ENCODE measurements at places on chromosomes 13 and 19. TPM values are rescaled to one million over a fixed set of nuclear protein-coding genes. Genes with fewer than 3 reads are reported as not detected.
A peak's percentile ranks its signal among the peaks of the same experiment; 100 is the strongest.

FLT3 gene
- not detected for total RNA-seq

ADM5 gene
- total RNA-seq: 3.2 TPM

IFNL1 gene
- not detected for total RNA-seq

ALOX5AP gene
- not detected for total RNA-seq

KLK12 gene
- not detected for total RNA-seq

SPRY2 gene
- 11.2 TPM for total RNA-seq

ZNF709 gene
- total RNA-seq: not detected

TIMM44 gene
- total RNA-seq: 135 TPM

POU2F2 gene
- total RNA-seq: not detected

ADGRE3 gene
- total RNA-seq: not detected

ADGRE1 gene
- total RNA-seq: not detected

FCER2 gene
- not detected for total RNA-seq

PLVAP gene
- not detected for total RNA-seq

ZNF583 gene
- 6.4 TPM for total RNA-seq

MYH14 gene
- total RNA-seq: 3.0 TPM

BEST2 gene
- not detected for total RNA-seq

CGB3 gene
- not detected for total RNA-seq

ZNF234 gene
- total RNA-seq: 8.5 TPM

GRCh38 chr19:50939596-50939995 is 13.2 kb downstream of the KLK5 start:
- DNase-seq: no peak

DNA sequence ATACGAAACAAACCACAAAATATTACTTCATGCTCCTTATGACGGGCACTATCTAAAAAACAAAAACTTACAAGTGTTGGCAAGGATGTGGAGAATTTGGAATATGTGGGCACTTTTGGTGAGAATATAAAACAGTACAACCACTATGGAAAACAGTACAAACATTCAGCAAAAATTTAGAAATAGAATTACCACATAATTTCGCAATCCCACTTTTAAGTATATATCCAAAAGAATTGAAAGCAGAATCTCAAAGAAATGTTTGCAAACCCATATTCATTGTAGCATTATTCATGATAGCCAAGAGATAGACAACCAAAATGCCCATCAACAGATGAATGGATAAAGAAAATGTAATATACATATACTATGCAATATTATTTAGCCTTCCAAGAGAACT is 1173.7 kb upstream of the PRR20A start:
- no peak for DNase-seq

DNA sequence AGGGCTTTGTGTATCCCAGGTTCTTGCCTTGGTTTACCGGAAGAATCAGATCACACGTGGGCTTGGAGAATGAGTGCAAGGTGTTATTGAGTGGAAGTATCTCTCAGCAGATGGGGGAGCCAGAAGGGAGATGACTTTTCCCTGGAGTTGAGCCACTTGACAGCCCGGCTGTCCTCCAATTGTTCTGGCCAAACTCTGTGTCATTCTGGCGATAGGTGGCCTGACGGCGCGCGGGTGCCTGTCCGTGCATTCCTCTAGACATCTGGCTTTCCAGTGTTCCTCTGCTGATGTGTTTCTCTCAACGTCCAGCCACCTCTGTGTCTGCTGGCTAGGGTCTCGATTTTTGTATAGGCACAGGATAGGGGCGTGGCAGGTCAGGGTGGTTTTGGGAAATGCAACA is 181.9 kb downstream of the SHISA2 start:
- no peak for DNase-seq

- peak; percentile 12 for DNase-seq
Observed at GRCh38 chr19:37654629-37655300, 500 bp downstream of the ZFP30 start.

GRCh38 chr19:47350630-47351029 is 1.5 kb downstream of the DHX34 start:
- no peak for DNase-seq

- no peak for DNase-seq
Observed at GRCh38 chr19:32269831-32270230, 75.6 kb upstream of the ZNF507 start.

GRCh38 chr19:49858088-49858985 is 7.4 kb downstream of the PTOV1 start:
- DNase-seq: no peak

- no peak for DNase-seq
Observed at GRCh38 chr19:16113727-16114126, 2.0 kb downstream of the RAB8A start.

DNA sequence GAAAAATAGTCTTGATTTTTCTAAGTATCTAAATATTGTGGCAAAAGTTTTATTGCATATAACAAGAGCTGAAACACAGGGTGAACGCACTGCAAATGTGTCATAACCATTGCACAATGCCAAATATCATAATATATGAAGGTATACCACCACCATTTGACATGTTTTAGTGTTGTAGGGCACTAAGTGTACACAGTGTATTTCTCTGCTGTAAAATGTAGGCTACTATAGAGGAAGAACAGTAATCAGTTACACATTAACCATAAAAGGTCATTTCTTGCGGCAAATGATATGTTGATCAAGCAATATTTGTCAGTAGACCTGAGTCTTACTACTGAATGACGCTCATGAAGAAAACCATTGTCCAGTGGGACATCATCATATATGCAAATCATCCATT is 18.3 kb upstream of the KLF5 start:
- no peak for DNase-seq

DNA sequence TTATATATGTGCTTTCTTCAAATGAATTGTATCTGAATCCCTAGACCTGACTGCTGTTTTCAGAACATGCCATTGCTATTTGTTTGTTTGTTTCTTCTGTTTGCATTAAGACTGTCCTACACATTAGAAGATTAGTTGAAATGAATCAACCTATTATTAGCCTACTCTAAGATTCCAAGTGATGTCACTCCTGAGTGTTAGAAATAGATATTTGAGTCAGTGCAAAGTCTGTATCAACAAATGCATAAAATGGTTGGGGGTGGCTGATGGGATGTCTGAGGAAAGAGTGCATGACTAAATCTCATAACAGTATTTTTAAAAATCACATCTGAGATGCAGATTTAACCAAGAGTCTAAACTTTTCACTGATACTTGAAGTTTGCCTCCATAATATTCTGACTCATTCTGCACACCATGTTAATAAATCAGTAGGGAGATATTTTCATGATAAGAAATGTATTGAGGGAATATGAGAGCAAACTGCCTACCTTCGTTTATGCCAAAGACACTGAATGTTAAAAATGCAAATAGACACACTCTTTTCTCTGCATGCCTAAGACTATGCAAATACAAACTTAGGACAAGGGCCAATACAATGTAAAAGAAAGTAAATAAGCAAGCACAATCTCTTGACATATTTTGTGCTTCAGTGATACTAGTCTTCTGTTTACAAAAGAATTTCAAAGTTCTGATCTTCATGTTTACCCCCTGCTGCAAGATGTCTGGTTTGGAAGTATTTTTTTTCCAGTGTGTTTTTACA is 253.3 kb downstream of the LIG4 start:
- DNase-seq: no peak

- DNase-seq: no peak
Observed at GRCh38 chr13:102606537-102607309, 9.9 kb downstream of the TPP2 start.

- DNase-seq: no peak
Observed at GRCh38 chr19:29292562-29292961, 79.6 kb upstream of the UQCRFS1 start.

DNA sequence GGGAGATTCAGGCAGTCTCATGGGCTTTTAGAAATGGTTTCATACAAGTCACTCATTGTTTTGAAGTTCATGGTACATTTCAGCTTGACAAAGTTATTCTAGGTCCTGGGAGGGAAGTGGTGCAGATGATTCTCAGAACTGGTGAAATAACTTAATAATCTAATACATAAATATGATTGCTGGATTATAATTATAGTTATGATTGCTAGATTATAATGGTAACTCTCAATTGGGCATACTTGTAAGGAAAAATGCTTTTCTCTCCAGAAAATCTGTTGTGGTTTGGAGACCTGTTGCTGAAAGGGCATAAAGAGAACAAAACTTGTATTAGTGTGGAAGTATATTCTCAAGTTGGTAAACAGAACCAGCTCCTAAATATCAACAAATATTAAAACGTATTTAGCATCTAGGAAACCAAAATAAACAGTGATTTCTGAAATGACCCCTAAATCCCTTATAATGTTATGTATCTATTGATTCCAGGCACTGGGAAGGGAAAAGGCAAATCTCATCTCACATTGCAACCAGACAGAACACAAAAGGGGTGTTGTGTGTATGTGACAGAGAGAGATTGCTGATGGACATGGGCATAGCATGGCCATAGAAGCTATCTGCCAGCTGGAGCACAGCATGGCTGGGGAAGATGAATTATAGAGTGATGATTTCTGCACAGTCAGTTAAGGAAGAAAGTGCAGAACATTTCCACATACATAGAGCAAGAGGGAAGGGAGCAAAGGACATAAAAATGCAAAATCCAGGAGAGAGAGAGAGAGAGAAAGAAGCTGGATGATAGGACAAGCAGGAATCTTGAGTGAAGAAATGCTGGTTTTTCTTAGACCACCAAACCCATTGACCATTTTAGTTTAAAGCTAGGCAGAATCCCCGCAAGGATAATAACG is 87.1 kb upstream of the FRY start:
- no peak for DNase-seq

DNA sequence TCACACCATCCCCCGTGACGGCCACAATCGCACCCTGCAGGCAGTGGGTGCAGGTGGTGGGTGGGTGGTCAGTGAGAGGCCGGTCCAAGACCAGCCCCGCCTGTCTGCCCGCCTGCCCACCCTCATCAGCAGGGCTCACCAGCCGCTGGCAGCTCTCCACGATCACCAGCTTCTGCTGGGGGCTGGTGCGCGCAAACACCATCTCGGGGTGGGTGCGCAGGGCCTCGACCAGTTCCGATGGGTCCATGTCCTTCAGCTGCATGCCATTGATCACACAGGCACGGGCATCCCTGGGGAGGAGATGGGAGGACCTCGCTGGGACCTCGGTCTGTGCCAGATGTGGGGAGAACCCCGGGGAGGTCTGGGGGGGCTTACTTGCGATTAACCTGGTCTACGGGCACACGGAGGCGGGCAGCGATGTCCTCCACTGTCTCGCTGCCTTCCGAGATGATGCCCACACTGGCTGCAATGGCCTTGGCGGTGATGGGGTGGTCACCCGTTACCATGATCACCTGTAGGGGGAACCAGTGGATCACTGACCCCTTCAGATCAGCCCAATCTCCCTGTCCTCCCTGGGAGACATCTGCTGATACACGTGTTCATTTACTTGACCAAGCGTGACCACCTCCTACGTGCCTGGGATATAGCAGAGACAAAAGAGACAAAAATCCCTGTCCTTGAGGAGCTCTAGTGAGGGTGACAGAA is 8.0 kb downstream of the ATP4A start:
- DNase-seq: peak; percentile 21

- DNase-seq: no peak
Observed at GRCh38 chr13:110232756-110233155, 74.2 kb downstream of the COL4A1 start.

DNA sequence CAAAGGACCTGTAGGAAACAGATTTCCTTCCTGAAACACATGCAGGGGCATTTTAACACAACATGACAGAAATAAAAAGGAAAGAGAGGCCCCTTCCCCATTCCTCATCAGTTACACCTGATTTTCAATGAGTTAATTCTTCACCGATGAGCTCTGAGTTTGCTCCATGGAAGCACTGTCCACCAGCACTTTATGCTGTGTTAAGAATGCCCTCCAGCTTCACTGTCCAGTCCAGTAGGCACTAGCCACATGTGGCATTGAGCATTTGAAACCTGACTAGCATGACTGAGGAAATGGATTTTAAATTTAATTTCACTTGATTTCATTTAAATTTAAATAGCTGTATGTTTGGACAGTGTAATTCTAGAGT is 217.2 kb upstream of the SLC10A2 start:
- no peak for DNase-seq

- peak; percentile 49 for DNase-seq
Observed at GRCh38 chr19:3047496-3048189, 14.7 kb downstream of the TLE5 start.

- no peak for DNase-seq
Observed at GRCh38 chr13:98143601-98144026, 720 bp downstream of the FARP1 start.

DNA sequence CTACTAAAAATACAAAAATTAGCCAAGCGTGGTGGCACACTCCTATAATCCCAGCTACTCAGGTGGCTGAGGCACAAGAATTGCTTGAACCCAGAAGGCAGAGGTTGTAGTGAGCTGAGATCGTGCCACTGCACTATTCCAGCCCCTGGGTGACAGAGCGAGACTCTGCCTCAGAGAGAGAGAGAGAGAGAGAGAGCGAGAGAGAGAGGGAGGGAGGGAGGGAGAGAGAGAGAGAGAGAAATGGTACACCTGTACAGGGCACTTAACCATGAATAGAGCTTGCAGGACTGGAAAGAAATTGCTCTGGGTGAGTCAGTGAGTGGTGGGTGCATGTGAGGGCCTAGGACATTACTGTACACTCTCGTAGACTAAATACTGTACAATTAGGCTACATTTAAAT is 40.5 kb upstream of the SLC7A9 start:
- no peak for DNase-seq

DNA sequence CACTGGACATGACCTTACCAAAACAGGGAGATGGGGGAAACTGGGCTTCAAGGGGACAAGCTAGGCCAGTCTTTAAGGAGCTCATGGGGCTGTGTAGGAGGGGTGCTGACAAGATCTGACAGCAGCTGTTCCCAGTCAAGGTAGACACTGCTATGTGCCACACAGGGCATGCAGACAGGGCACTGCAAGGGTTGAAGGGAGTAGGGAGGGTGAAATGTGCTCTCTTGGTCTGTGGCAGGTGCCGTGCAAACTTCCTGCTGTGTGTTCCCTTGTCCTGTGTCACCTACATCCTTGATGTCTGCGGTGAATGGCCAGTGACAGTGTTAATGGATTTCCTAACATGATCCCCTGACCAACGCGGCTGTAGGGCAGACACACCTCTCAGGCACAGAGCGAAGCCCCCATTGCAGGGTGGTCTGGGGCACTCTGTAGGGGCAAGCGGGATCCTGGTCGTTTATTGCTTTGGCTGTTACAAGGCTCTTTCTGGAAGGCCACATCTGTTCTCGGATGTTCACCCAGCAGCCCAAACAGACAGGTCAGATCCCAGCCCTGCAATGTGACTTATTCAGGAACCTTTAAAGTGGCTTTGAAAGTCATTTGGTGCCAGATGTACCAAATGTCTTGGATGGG is 199.5 kb upstream of the ZNF536 start:
- no peak for DNase-seq

GRCh38 chr13:51765142-51765515 is 38.8 kb downstream of the DHRS12 start:
- no peak for DNase-seq

- no peak for DNase-seq
Observed at GRCh38 chr13:41013835-41014234, 5.3 kb downstream of the ELF1 start.

- DNase-seq: no peak
Observed at GRCh38 chr13:111877906-111878305, 189.0 kb upstream of the SOX1 start.

- no peak for DNase-seq
Observed at GRCh38 chr19:44111910-44112463, 1.2 kb upstream of the ZNF225 start.
